Fibroblast of skin of scalp (primary cell): ENCODE measurements at places on chromosomes 6 and 20.
A peak's percentile ranks its signal among the peaks of the same experiment; 100 is the strongest.

DNA sequence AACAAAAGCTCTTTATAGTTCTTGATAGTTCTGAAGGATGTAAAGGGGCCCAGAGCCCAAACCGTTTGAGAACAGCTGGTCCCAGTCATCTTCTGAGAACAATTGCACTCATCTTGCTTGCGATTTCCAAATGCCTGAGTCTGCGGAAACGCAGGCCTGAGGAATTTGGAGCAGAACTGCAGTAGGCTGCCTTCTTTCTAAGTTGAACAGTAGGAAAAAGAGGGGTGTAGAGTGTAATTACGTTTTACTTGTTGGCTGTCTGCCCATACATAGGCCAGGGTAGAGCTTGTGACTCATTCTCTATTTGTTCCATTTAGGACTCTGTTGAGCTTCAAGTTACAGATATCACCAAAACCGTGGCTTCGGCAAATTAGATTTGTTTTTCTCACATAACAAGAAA, 42.0 kb upstream of the KIF16B start:
- DNase-seq, result peak; percentile 67

- peak; percentile 84 for DNase-seq
Measured at GRCh38 chr6:150418827-150419594, 50.2 kb downstream of the IYD start.

GRCh38 chr6:32941214-32941768, 463 bp upstream of the HLA-DMB start:
- DNase-seq, result no peak

GRCh38 chr6:143213859-143214376, 153.2 kb downstream of the AIG1 start:
- no peak for DNase-seq

DNA sequence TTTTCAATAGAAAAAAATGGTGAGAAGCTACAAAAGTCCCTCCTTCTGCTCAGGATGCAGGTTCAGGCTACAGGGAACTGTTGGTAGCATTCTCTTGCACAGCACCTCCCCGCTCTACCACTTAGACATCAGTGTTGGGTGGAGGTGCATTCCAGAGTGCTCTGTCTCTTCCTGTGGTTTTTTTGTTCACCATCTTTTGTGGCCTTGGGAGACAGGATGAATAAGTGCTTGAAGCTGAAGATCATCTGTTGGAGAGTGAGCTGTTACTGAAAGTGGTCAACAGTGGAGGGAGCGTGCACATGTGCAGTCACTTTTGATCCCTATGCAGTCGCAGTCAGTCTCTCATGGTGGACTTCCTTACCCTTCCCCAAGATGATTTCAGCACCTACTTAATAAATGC, 16.6 kb upstream of the BTBD3 start:
- DNase-seq, result peak; percentile 89

DNA sequence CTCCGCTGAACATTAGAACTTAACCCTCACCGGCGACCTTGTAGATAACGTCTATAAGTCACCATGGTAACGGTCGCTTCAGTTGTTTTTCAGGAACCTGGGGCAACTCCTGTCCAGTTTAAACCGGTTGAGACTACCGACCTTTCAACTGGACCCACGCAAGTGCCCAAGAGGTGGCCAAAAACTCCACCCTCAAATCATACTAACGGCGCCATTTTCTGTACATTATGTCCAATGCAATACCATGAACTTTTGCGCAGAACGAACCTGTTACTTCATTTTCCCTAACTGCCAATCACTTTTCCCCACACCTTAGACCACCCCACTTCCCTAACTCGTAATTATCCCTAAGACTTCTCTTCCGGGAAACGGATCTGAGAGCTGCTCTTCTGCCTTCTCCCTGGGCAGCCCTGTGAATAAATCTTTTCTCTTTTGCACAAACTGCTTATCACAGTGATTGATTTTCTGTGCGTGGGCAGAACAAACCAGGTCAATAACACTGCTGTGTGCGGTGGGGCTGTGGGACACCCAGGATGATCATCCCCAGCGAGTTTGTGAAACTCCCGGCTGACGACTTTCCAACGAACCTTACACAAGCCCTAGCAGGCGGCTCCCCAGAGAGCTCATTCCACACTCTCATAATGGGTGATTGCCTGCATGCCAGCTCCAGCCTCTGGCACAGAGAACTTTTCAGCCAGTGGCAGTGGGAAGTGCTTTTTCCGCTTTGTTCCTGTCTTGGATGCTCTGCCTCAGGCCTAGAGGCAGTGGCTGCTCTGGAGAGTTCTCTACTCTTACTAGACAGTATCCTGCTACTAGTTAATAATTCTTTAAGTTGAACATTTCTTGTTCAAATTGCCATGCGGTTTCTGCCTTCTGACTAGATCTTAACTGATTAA, 28.6 kb downstream of the GPX5 start:
- no peak for DNase-seq

- DNase-seq, result peak; percentile 63
Measured at GRCh38 chr6:97864826-97865225, 581.8 kb upstream of the MMS22L start.

- peak; percentile 98 for DNase-seq
Measured at GRCh38 chr6:2986722-2987221, 12.9 kb upstream of the NQO2 start.

- peak; percentile 33 for DNase-seq
Measured at GRCh38 chr6:219641-220198, 72.6 kb upstream of the DUSP22 start.

GRCh38 chr6:50087231-50087954, 37.7 kb upstream of the DEFB112 start:
- DNase-seq, result peak; percentile 61

DNA sequence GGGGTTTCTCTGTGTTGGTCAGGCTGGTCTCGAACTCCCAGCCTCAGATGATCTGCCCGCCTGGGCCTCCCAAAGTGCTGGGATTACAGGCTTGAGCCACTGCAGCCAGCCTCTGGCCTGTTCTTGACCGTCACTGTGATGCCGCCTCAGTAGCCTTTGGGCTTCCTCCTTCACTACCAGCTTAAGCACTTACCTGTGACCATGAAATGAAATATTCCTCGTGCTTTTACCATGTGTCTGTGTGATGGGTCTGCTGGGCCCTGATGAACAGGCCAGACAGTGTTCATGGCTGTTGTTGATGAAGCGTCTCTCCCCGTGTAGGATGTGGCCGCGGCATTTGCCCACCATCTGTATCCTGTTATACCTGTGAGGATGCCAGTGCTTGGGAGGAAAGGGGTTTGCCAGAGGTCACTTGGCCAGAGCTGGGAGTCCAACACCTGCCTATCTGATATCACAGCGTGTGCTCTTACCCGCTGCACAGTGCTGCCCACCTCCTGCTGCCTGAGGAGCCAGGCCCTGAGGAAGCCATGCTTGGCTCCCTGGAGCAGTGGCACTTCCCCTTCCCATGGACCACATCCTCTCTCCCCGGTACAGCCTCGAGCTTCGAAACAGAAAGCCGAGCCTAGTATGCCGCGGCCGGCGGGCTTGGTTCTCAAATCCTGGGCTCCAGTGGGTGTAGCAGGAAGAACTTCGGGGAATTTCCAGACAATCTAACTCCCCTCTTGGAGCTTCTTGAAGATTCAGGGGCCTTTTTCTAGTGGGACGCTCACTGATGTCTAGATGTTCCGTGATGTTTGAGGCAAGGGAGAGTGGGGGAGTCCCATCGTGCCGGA, 167.9 kb downstream of the ZDHHC14 start:
- DNase-seq, result no peak

DNA sequence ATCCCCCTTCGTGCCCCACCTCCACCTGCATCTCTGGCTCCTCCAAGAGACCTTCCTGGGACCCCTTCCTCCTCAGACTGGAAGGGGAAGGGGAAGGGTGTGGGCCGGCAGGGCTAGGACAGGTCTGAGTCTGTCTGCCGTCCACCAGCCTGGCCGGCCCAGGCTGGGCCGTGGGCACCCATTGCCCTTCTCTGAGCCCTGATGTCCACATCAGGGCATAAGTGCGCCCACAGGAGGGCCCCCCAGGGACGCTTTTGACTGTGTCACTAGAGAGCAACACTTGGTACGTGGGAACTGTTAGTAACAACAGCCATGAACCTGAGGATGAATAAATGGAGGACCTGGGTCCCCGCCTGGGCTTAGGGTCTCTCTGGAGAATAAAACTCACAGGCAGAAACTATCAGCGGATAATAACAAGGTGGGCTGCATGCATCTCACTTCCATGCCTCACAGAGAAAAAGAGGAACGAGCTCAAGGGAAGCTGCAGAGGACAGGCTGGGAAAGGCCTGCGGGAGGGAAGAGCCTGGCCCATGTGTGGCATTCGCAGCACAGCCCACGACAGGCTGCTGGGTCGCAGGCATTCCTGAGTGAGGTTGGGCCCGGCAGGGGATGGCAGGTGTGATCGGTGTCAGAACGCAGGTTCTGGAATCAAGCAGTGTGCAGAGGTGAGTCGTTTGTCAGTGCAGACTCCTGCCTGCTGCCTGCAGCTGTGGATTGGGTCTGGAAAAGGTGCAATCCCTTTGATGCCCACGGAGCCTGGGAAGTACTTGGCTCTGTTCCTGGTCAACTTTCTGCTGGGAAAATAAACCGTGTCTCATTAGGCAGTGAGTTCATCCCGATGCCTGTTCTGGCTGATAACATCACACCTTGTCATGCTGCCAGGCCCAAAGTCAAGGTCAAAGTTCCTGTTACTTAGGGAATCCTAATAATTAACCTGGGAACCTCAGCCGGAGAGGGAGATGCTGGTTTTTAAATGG, 60.9 kb downstream of the BCAS4 start:
- no peak for DNase-seq

DNA sequence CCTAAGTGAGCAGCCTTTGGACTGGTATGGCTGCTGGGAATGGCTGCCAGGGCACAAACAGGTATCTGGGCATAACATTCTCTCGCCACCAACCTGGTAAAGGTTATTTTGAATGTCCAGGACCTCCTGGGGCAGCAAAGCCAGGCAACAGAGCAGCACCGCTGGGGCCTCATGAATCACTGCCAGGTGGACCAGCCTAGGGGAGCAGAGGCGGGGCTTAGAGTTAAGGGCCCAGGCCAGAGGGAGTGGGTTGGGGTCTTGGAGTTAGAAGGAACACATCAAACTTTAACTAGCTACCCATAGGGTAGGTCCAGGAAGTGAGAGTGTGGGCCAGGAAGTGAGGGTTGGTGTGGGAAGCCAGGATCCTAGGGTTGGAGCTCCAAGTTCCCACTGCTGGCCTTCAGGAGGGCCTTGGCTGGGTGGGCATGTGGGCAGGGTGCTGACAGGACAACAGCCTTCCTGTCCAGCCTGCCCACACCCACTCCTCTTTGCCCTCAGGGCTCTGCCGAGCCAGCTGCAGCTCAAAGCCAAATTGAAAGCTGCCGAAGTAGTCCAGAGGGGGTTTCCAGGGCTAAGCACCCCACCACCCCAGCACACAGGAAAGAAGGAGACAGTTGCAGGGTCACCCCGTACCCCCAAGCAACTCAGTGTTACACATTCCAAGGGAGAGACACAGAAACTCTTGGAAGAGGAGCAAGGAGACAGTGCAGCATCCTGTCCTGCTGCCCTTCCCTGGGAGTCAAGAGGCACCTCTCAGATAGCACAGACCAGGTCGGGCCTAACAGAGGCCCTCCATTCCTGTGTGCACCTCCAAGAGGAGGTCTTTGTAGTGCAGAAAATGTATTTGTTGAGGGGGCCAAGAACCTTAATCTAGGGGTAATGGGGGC, 2.6 kb downstream of the NFKBIE start:
- no peak for DNase-seq

GRCh38 chr6:45416700-45417099, 39.0 kb upstream of the SUPT3H start:
- DNase-seq, result no peak

GRCh38 chr6:159700970-159701369, 7.9 kb upstream of the SOD2 start:
- no peak for DNase-seq

DNA sequence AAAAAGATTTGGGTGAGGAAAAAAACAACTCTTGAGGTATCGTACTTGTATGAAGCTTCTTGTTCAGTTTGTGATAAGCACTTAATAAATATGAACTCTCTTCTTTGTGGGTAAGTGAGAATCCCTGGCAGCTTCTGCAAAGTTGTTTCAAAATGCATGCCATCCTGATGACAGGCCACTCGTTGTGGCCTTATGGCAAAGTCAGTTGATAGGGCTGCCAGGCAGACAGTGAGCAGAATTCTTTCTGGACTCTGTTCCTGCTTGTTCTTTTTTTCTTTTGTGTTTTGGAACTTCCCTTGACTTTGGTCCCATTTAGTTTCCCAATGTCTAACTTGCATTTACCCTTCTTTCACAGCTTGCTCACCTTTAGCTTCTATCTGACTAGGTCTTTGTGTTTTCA, 983.5 kb upstream of the FLRT3 start:
- no peak for DNase-seq

DNA sequence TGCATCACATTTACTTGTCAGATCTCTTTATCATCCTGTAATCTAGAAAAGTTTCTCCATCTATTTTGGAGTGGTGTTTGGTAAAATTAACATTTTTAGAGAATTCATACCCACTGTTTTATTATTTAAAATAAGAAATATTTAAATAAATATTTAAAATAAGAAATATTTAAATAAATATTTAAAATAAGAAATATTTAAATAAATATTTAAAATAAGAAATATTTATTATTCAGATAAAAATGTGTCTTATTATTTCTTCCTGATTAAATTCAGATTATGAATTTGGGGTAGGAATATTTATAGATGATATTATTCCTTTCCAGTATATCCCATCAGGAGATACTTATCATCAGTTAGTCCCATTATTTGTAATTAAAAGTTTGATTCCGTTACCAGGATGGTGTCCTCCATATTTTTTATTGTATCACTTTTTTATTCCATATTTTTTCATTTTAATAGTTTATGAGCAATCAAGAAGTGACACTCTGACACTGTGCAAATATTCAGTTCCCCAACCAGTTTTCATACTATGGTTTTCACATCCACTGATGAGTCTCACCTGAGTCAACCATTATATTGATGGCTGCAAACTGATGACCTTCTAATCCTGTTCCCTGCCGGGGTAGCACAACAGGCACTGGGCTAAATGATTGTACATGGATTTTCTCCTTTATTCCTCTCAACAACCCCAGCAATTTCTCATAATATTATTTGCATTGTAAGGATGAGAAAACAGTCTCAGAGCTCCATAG, 1023.0 kb downstream of the KIF16B start:
- DNase-seq, result no peak

DNA sequence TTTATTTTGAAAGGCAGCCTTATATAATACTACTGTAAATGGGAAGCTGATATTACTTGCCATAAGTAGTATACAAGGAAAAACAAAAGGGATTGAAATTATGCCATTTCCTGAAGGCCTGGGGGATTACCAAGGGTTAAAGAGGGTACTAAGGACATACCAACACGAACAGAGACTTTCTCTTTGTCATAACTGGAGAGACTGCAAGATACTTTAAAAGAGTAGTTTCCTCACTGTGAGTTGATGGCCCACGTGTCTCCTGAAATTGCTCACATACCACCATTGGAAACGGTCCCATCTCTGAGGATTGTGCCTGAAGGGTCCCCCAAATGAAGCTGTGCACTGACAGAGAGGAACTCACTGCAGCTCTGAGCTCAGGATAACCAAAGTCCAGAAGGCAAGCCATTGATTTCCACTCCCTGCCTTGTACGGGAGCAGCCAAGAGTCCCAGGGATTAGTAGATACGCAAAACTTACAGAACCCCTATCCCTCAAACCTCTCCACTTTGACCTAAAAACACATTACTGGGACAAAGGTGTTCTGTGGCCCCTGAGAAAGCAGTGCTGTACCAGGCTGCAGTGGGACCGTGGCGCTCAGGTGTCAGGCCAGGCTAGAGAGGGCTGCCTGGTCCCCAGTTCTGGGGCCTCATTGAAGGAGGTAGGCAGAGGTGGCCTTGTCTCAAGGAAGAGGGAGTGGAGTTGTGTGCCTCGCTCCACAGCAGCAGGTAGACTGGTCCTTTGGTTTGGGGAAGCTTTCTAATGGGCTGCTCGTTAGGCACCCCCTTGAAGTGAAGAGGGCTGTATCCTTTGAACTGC, 15.2 kb downstream of the PSMG4 start:
- no peak for DNase-seq

- DNase-seq, result no peak
Measured at GRCh38 chr20:9287826-9288225, 218.9 kb downstream of the PLCB4 start.
